Diencephalon (tissue), 1 donor: ENCODE measurements at places on chromosomes 16 and 17. TPM values are rescaled to one million over a fixed set of nuclear protein-coding genes. Genes with fewer than 3 reads are reported as not detected.

The SYT17 gene
- total RNA-seq, result 32.5 TPM

The ALOX12 gene
- total RNA-seq, result not detected

The CYB5D1 gene
- total RNA-seq, result 22.6 TPM

The IQCK gene
- 22.1 TPM for total RNA-seq

The CDRT15 gene
- total RNA-seq, result not detected

The KRTAP1-1 gene
- not detected for total RNA-seq

The ADORA2B gene
- 4.4 TPM for total RNA-seq
